ENCODE measurements at places on chromosomes 11 and 22.

DNA sequence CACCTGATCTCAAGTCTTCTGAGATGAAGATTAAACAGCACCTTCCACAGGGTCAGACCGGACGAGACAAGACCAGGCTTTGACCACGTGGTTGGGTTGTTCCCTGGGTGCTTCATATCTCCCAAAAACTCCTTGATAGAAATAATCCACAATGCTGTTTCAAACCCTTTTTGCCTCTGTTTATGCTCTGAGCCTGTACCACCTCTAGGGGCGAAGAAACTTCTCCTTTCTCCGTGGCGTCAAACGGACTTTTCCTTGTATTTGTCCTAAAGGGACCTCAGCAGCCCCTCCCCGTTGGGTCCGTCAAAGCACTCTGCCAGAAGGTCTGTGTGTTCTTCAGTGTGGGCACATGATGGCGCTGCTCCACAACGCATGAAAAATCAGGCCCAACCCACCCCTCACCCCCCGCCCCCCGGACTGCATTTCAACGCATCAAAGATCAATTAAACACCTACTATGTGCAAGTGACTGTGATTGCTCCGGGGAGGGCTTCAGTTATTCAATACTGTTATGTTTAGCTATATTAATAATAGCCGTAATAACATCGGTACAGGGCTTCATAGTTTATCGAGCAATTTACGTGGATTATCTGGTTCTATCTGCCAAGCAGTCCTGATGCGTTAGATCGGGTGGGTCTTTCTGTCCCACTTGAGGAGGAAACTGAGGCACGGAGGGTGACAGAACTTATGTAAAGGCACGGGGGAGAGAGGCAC, 17.3 kb upstream of the EIF3D start:
- H3K4me3 ChIP-seq: no peak overlapping the region
- DNase-seq: no peak
- H3K36me3 ChIP-seq: no peaks in the 10 kb centered on the region
- H3K27ac ChIP-seq: no peak overlapping the region

GRCh38 chr22:29081517-29082236, 8.8 kb downstream of the KREMEN1 start:
- no peak overlapping the region for H3K27ac ChIP-seq
- no peaks in the 10 kb centered on the region for H3K4me1 ChIP-seq

DNA sequence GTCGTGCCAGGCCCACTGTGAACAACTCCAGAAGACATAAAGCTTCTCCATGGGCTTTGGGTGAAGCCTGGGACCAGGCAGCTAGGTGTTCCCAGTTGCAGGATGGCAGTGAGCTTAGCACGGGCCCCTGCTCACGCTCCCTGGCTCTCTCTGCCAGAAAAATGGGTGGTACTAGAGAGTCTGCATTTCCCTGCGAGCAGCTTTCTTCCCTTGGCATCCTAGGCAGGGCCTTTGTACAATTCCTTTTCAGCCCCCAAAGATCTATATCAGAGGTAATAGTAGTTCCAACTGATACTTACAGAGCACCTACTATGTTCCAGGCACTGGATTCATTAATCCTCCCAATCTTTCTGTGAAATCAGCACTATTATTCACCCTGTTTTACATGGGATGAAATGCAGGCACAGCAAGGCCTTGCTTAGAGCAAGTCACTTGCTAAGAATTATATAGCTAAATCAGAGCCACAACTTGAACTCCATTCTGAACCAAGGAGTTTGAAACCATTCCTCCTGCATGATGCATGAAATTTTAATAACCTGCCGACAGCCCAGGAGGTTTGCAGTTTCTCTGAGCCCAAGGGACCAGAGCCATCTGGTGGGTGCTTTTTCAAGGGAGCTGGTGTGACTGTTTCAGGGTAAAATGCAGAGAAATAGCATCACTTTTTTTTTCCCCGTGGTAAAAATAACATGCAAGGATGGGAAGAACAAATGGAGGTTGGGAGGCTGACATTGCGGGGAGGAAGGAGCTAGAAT, 22.7 kb downstream of the NAV2 start:
- H3K27me3 ChIP-seq: no peaks in the 10 kb centered on the region
- H3K36me3 ChIP-seq: no peaks in the 10 kb centered on the region
- no peaks in the 10 kb centered on the region for H3K4me1 ChIP-seq
- no peak for DNase-seq

GRCh38 chr11:68963779-68964178, 17.0 kb downstream of the MRGPRD start:
- no peak overlapping the region for H3K4me3 ChIP-seq
- DNase-seq: no peak
- H3K4me1 ChIP-seq: peaks cover 3% of the 10 kb centered on the region
- H3K27me3 ChIP-seq: no peaks in the 10 kb centered on the region
- H3K36me3 ChIP-seq: no peaks in the 10 kb centered on the region
- no peak overlapping the region for H3K27ac ChIP-seq

All from CD8-positive, alpha-beta memory T cell (primary cell).